ENCODE measurements at places on chromosomes 1 and 21.

- DNase-seq = no peak
Measured at GRCh38 chr1:185478877-185479276, 161.8 kb upstream of the IVNS1ABP start.

- no peak for DNase-seq
Measured at GRCh38 chr1:63973005-63973419, 199.2 kb downstream of the ROR1 start.

GRCh38 chr1:6928106-6928885 is 143.0 kb downstream of the CAMTA1 start:
- no peak for DNase-seq

DNA sequence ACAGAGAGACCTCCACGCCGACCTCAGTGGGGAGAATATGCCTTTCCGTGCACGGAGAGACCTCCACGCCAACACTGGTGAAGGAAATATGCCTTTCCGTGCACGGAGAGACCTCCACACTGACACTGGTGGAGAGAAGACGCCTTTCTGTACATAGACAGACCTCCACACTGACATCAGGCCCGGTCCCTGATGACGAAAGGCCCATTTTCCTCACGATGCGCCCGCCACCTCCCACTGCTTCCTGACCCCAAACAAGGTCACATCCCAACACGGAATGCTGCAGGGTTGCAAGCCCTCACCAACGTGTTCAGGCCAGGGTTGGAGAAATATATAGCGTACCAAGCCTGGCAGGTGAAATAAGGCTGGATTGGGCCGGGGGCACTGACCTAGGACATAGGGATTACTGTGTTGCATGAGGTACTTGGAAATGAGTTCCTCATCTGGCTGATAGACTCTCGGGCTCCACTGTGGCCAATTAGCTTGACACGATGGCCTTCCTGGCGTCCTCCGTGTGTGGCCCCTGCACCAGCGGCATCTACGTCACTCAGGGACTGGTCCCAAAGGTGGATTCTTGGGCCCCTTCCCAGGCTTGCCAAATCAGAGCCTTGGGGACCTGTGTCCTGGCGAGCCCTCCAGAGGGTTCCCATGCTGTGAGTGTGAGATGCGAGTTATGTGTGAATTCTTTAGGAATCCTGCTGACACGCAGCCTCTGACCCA is 16.5 kb upstream of the SUMO3 start:
- DNase-seq = no peak

GRCh38 chr1:29555043-29555620 is 318.8 kb downstream of the PTPRU start:
- DNase-seq = no peak

DNA sequence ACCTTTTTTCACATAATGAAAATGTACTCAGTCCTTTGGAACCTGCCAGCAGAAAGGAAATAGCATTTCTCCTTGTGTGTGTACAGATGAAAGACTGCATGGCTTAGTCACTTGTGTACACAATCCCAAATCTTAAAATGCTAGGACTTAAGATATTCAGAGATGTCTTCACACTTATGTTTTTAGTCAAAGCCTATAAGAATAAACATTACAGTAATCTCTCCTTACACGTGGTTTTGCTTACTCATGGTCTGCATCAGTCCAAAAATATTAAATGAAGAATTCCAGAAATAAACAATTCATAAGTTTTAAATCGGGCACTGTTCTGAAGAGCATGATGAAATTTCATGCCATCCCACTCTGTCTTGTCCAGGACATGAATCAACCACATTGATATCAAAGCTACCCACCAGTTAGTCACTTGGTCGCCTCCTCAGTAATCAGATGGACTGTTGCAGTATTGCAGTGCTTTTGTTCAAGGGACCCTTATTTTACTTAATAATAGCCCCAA is 75.7 kb upstream of the RRP15 start:
- no peak for DNase-seq

All from activated naive CD4-positive, alpha-beta T cell treated with Interleukin-2 at 50 U/mL for 16 hours (primary cell).